Midbrain (tissue), 1 donor: ENCODE measurements at places on chromosomes 6 and 20.

- DNase-seq: no peak
Measured at GRCh38 chr20:2108987-2109386, 7.4 kb downstream of the STK35 start.

- DNase-seq: no peak
Measured at GRCh38 chr6:134145786-134146185, 93.4 kb upstream of the SLC2A12 start.

DNA sequence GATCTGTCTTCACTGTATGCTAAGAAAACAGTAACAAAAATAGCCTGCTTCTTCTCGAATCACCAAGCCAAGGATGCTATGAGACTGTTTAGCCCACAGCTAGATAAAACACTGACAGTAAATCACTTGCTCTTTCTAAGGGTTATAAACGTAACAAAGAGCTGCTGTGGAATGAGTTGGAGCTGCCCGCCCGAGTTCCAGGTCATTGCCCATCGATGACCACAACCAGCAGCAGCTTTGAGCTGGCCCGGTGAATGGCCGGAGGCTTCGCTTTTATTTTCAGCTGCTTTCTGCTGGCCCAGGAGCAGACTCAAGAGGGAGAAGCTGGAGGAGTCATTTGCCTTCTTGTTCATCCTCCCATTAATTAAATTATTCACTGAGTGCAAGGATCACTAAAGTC is 82.2 kb upstream of the CDH4 start:
- DNase-seq: no peak

DNA sequence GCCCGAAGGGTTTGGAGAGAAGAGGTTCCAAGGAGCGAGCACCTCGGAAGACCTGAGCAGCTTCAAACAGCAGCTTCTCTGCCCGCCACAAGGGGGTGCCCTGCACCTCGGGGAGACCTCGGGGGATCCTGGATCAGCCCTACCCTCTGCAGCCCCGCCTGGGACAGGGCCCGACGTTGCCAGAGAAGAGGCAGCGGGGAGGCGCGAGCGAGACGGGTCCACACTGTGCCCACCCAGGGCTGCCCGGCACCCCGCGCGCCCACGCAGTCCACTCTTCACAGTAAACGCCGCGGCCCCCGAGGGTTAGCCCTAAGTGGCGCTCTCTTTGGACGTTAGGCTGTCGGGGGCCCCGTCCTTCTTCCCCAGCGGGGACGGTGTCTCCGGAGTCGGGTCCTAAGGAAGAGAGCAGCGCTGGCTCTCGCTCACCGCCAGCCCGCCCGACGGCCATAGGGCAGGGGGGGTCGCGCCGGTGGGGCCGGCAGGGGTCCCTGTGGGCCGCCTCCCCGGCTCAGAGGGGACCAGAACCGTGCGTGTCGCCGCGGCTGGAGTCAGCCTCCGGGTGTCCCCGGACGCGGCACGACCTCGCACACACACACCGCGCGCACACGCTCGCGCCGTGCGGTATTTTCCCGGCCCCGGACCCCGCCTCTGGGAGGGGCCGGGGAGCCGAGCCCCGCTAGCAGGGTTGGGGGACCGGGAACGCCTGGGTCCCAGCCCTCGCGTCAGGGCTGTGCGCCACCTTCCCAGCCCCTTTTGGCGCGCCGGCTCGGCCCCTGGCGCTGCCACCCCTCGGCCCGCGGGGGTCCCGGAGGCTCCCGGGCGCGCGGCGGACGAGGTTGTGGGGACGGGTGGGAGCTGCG is 929 bp downstream of the CDH22 start:
- DNase-seq: peak; percentile 11

GRCh38 chr6:16524380-16524707 is 236.9 kb downstream of the ATXN1 start:
- no peak for DNase-seq

- DNase-seq: no peak
Measured at GRCh38 chr6:119527231-119527578, 177.6 kb upstream of the MAN1A1 start.
